ENCODE measurements at places on chromosomes 11 and 22.

DNA sequence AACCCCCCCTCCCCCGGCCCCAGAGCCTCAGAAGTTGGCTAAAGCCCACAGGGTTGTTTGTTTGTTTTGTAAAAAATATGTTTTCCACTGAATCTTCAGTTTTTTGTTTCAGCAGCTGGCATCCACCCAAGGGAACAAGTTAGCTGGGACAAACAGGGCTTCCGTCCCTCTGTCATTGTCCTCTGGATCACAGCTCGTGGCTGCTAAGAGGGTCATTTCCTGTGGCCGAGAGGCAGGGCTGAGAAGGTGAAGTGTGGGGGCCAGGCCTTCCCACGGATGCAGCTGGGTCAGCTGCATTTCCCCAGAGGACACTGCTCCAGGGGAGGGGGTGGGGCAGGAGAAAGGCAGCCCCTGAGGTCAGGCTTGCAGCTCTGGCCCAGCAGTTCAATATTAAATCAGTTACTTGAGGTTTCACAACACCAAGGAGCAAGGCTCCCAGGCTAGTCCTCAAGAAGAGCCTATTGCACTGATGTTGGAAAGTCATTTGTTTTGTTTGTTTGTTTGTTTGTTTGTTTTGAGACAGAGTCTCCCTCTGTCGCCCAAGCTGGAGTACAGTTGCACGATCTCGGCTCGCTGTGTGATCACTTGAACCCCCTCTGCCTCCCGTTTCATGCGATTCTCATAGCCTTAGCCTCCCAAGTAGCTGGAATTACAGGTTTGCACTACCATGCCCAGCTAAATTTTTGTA lies 34.4 kb upstream of the SMTN start:
- peak; percentile 25 for DNase-seq

GRCh38 chr11:75383246-75383645 lies 16.1 kb upstream of the RPS3 start:
- DNase-seq = no peak

GRCh38 chr11:6486938-6487337 lies 5.6 kb downstream of the TIMM10B start:
- no peak for DNase-seq

- DNase-seq = no peak
These were observed 35.4 kb upstream of the FLI1 start for GRCh38 chr11:128658502-128658901.

Measured in neural crest cell (in vitro differentiated cells).